HFF-Myc (cell line): ENCODE measurements at places on chromosomes 16 and 17.

DNA sequence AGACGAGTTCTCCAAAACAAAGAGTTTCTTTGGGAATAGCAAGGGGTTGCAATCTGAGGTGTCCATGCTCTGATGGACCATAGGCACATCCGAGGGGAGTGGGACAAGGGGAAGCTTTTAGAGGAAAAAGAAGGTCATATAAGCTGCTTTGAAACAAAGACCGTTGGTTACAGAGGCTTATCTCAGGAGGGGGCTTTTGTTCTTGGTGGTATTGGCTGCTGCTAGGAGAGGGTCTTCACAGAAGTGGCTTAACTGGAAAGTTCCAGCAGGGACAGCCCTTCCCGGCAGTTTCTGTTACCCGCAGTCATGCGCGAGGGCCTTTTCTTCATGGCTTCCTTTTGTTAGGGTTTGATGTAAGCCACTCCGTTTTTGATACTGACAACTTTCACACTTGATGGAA lies 76.0 kb downstream of the RAP1GAP2 start:
- no peak for DNase-seq

- DNase-seq, result no peak
These were observed 5.5 kb upstream of the ZNF750 start for GRCh38 chr17:82845163-82845807.

DNA sequence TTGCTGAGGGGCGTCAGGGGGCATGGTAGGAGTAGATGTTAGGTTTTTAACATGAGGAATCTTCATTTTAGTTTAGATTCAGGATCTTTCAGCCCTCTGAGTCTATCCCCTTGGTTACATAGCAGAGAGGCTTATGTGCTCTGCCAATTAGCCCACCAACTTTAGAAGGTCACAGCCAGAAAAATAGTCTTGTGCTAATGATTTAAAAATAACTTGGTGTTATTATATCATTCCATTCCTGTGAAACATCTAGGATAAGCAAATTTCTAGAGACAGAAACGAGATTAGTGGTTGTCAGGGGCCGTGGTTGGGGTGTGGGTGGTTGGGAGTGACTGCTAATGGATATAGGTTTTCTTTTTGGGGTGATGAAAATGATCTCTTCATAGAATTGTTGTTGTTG lies 183.7 kb downstream of the SNX29 start:
- no peak for DNase-seq

DNA sequence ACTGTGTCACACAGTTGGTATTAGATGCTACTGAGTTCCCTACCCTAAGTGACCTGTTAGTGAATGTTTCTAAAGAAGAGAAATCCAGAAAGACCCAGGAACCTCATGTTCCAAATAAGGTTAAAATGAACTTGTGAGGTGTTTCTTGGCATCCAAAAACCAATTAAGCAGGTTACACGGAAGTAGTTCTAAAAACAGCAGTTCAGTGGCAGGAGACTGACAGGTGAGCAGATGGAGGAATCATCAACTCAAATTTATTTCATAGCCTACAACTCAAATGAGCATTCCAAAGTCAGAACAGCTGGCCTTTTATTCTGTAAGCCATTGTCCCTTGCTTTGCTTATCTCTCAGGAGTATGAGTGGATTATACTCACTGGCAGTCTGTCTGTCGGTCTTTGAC lies 188.3 kb downstream of the IRX3 start:
- DNase-seq, result no peak

DNA sequence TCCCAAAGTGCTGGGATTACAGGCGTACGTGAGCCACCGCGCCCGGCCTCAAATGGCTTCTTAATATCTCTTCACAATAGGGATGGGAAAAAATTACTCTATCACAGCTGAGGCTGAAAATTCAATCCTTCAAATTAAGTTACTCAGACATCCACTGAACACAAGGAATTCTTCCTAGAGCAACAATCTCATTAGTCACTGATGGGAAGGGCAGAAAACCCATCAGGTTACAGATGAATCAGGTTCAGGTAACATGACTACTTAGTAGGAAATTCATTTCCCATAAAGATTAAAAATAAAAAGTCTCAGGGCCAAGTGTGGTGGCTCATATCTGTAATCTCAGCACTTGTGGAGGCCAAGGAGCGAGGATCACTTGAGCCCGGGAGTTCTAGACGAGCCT lies 42.5 kb upstream of the ABR start:
- DNase-seq, result no peak

DNA sequence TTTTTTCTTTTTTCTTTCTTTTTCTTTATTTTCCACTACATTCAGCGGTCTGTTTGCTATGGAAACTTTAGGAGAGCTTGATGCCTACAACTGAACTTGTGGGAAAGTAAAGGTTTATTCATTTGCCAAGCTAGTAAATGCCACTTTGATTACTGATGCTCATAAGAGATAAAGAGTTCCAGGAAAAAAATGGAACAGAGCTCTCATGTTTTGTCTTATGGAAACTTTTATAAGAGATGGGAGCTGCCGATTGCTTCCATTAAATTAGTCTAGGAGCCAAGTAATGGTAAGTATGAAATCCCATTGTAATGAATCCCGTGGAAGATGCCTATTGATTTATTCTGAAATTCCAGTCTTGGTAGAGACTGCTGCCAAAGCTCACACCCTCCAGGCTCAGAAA lies 7.1 kb downstream of the ANKFN1 start:
- no peak for DNase-seq

DNA sequence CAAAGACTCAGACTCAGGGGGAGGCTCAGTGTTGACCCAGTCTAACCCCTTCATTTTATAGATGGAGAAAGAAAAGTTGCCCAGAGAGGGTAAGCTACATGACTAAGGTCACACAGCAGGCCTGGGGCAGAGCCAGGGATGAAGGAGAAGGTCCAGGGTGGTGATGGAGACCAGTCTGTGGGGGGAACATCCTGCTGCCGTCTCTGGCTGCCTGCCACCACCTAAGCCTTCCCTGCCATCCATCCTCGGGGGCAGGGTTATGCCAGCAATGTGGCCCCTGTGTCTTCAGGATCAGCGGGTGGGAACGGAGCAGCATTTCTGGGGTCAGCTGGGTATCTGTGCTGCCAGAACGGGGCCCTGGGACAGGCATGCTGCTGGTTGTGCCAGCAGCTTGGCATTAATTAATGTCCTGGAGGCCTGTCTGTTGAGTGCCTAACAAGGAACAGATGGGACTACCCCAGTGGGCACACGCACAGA lies 5.5 kb downstream of the DOK4 start:
- no peak for DNase-seq

DNA sequence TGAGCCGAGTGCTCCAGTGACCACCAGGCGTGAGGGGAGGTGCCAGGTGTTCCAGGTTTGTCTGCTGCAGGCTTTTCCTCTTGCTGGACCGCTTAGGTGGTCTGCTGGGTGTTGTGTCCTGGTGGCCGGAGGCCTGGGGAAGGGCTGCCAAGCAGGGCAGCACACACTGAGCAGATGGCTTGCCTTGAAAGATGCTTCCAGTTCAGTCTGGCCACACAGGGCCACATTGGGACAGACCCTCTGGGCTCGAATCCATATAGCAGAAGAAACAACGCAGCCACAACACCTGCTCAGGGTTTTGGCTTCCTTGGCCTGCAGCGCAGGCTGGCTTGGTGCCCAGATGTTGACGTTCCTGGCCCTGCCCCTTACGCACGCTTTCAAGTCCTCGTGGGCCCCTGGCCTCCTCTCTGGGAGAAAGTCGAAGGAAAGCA lies 24.8 kb downstream of the GINS2 start:
- DNase-seq, result no peak

- no peak for DNase-seq
These were observed 491.6 kb downstream of the CDH13 start for GRCh38 chr16:83118365-83118764.

- no peak for DNase-seq
These were observed 439.5 kb downstream of the WWOX start for GRCh38 chr16:78538919-78539318.

DNA sequence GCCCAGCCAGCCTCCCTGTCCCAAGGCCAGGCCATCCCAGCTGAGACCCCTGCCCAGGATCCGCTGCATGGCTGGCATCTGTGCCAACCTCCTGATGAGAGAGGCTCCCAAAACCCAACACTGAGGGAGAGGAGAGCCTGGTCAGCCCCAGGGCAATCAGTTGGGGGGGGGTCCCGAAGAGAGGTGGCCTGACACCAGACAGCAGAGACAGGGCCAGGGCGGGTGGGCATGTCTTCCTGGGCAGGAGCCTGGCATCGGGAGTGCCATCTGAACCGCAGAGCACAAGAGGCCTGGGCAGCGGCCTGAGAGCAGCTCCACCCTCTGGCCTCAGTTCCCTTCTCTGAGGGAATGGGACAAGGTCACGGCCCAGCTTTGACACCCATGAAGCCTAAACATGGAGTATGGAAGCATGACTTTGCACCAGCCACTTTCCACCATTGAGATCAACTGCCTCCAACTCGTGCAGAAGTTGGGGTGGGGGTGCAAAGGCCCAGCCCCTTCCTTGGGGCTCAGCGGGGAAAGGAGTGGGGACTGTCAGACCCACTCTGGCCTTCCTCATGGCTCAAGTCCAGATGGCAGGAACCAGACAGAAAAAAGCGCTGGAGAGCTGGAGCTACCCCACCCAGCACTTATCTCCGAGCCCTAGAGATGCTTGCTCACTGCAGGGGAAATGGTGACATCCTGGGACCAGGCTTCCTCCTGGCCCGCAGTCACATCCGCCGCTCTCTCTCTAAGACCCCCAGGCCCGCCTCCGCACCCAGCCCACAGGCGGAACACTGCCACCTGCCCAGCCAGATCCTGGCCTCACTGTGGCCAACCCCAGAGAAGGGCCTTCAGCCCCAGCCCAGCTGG lies 9.7 kb downstream of the RHBDF2 start:
- no peak for DNase-seq
